Retina (tissue), 1 donor: ENCODE measurements at places on chromosomes 12 and 14.

DNA sequence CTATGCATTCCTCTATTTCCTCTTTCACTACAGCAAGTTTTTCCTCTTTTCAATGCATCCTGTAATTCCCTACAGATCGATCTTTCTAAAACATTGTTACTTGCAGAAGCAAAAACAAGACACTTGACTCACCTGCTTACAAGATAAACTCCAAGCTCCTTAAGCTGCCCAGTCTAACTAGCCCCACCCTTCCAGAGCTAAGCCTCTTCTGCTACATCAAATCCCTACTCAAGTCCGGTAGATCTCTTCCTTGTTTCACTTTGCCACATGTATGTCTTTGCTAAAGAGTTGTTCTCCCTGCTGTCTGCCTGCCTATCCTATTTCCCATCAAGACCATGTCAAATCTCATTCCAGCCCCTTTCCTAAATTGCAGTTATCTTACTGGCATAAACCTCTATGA, 724.8 kb downstream of the C12orf50 start:
- DNase-seq, result no peak

GRCh38 chr12:115370207-115370606, 686.2 kb upstream of the TBX3 start:
- DNase-seq, result no peak

GRCh38 chr14:89721956-89722355, 232.6 kb downstream of the EFCAB11 start:
- peak; percentile 10 for DNase-seq

GRCh38 chr14:44960146-44960545, 1.6 kb downstream of the KLHL28 start:
- peak; percentile 12 for DNase-seq

DNA sequence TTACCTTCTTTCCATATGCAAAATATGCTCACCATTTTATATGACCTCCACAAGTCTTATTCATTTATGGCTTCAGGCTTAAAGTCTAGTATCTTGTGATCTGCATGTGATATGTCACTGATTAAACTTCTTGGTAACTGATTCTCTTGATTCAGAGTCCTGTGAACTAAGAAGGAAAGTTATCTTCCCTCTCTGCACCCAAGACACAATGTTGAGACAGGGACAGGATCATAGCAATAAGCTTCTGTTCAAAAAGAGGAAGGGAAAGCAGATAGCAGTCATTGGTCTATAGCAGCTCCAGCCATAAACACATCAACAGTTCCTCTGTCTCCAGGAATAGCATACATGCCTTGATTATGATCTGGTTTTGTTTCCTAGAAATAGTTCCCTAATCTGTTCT, 103.1 kb downstream of the UNC79 start:
- no peak for DNase-seq

DNA sequence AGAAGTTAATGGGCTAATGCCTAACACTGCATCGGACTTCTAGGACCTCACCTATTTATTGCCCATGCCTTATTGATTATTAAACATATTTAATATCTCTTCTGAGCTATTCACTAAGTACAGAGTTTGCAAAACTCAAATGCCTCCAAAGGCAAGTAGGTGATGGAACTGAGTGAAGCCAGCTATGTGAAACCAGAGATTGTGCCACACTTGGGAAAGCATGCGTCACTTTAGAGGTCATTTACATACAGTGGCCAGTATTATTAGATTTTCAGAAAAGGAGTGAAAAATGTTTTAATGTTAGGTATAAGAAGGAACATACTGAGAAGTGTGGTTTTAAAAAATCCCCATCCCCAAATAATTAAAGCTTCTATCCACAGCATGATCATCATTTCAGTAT, 27.7 kb downstream of the PDE6H start:
- DNase-seq, result no peak

GRCh38 chr14:103538291-103539055, 9.5 kb downstream of the TRMT61A start:
- peak; percentile 82 for DNase-seq

GRCh38 chr14:37215345-37215744, 17.6 kb downstream of the MIPOL1 start:
- no peak for DNase-seq

DNA sequence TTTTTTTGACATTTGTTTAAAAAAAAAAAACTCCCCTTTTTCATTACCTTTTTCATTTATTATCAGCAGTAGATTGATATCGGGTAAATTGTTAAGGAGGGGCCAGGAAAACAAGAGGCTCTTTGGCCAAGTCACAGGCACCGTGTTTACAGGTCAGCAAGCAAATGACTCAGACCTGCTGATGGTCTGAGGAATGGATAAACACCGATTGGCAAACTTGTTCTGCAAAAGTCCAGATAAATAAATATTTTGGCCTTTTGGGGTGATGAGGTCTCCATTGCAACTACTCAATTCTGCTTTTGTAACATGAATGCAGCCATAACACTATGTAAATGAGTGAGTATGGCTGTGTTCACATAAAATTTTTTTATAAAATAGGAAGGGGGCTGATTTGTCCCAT, 94.0 kb downstream of the RPS29 start:
- no peak for DNase-seq

DNA sequence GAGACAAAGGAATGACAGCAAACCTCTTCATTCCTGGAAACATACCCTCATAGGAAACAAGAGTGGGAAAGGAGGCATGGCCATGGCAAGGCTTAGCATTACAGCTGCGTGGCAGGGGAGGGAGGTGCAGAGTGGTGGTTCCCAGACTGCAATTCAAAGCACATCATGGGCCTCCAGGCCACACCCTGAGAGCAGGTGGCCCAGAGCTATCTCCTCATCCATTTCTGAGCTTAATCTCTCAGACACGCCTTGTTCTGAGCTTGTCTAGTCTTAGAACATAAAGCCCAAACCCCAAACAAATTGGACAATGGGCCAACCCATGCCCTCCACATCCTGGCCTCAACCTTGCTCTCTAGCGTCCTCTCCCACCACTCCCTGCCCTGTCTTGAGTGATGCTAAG, 5.9 kb upstream of the KRT3 start:
- DNase-seq, result no peak

- DNase-seq, result peak; percentile 67
Observed at GRCh38 chr12:70733385-70733784, 96.2 kb upstream of the PTPRB start.

DNA sequence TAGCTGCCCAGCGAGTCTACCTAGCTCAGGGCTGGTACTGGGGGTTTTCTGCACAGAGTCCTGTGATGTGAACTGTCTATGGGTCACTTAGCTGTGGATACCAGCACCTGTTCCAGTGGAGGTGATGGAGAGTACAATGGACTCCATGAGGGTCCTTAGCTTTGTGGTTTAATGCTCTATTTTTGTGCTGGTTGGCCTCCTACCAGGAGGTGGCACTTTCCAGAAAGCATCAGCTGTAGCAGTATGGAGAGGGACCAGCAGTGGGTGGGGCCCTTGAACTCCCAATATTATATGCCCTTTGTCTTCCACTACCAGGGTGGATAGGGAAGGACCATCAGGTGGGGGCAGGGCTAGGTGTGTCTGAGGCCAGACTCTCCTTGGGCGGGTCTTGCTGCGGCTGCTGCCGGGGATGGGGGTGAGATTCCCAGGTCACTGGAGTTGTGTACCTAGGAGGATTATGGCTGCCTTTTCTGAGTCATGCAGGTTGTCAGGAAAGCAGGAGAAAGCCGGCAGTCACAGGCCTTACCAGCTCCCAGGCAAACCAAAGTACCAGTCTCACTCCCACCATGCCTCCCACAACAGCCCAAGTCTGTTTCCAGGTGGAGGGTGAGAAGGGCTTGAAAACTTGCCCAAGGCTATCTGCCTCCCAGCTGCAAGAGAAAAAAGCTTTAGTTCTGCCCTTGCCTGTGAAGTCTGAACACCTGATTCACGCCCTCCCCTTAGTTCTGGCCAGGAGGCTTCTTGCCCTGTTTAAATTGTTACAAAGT, 163.0 kb upstream of the NUDT4 start:
- no peak for DNase-seq

GRCh38 chr12:15423629-15424028, 101.3 kb downstream of the PTPRO start:
- no peak for DNase-seq

GRCh38 chr12:124632519-124632984, 65.1 kb upstream of the NCOR2 start:
- DNase-seq, result peak; percentile 46

DNA sequence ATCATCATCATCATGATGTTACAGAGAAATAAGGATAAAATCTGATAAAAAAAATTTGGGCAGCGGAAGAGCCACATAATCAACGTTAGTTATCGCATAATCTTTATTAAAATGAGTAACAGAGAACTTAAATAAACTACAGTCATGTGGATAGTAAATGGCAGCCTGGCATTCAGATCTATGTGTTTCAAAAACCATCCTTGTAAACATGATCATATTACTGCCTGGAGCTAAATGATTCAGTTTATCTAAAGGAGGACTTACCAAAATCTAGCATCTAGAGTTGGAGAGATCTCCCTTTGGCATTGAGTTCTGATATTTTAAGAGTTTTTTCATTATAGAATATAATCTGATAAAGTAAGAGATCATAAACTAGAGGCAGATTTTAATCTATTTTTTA, 200.1 kb upstream of the MGAT4C start:
- no peak for DNase-seq

DNA sequence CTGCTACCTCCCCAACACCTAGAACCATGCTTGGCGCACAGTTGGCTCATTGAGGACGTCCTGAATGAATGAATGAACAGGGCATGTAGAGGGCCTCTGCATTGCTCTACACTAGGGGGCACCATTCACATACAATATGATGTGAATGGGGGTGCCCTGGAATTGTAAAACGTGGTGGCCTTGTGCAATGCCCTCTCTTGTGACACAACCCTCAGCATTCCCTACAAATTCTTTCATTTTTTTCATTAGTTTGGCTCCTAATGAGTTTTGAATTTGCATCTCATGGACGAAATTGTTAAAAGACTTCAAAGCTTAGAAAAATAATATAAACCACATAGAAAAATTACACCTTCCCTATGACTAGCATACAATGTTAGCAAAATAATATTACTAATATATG, 2.3 kb upstream of the DIO2 start:
- no peak for DNase-seq

GRCh38 chr12:75509621-75510020, 1.8 kb downstream of the KRR1 start:
- no peak for DNase-seq

- DNase-seq, result no peak
Observed at GRCh38 chr12:106174876-106175275, 36.1 kb upstream of the NUAK1 start.

GRCh38 chr12:126607867-126608266, 1542.6 kb downstream of the AACS start:
- DNase-seq, result no peak

- DNase-seq, result no peak
Observed at GRCh38 chr12:62776997-62777396, 158.0 kb downstream of the PPM1H start.

DNA sequence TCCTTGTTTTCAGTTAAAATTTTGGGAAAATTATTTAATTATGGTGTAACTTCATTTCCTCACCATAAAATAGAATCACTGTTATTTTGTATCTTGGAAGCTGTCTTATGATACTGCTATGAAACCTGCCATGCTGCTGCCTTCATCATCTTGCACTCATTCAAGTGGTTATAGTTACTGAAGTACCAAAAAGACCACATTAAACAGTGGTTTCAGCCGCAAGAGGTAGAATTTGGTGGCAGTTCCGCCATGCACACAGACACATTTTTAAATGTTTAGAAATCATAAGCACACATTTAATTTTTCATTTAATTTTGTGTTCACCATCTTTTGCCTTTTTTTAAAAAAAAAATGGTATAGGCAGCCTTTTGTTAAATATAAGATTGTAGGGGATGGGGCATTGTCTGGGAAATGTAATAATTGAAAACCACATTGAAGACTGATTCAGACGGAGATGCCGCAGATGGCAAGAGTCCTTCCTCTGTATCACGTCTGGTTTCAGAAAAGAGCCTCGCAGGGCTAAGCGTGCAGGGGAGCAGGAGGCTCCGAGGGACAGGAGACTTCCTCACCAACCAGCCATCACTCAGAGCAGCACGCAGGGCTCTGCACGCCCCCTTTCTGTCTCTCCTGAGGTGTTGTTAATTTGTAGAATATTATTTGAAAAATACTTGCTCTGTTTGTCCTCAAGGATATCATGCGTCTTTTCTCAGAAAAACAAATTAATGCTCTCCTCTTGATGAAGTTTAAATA, 115.2 kb upstream of the PELI2 start:
- DNase-seq, result no peak

- DNase-seq, result no peak
Observed at GRCh38 chr12:87021400-87021799, 765.2 kb upstream of the MGAT4C start.

DNA sequence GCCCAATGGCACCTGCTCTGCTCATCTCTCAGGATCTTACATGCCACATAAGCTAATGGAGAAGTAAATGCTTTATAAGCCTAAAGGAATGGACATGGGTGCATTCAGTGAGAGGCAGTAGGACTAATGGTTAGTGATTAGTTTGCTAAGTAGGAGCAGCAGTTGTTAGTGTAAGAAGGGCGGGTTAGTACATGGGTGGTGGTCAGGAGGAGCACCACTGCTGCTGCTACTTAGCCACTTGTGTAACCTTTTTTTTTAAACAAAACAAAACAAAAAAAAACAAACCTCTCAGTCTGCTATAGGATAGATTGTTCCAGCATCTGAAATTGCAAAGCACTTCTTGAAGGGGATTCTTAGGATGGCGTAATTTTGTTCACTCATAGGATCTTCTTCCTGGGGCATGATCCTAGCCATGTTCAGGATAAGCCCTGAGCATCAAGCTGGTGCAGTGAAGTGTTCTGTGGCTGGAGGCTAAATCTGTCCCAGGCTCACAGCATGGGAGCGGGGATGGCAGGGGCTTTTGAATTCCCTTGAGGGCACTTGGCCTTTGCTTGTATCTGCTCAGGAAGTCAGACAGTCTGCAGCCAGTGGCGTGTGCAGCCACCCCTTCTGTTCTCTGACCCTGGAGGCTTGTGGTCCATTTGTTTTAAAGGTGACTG, 63.6 kb downstream of the CHST11 start:
- DNase-seq, result peak; percentile 53

DNA sequence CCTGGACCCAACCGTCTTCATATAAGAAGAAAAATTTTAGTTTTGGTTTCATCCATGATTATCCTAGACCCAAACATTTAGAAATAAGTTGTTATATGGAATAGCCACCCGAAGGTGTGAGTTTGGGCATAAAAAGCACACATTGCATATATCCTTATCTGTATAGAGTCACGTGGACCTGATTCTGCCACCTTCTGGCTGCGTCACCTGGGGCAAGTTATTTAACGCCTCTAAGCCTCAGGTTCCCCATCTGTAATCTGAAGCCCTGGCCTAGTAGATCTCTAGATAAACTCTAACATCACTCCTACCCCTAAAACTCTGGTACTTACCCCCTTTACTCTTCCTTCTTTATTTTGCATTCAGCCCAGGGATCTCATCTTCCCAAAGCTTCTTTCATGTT, 14.3 kb upstream of the KRT5 start:
- DNase-seq, result no peak
